AG08395 (cell line): ENCODE measurements at places on chromosomes 6 and 20.

DNA sequence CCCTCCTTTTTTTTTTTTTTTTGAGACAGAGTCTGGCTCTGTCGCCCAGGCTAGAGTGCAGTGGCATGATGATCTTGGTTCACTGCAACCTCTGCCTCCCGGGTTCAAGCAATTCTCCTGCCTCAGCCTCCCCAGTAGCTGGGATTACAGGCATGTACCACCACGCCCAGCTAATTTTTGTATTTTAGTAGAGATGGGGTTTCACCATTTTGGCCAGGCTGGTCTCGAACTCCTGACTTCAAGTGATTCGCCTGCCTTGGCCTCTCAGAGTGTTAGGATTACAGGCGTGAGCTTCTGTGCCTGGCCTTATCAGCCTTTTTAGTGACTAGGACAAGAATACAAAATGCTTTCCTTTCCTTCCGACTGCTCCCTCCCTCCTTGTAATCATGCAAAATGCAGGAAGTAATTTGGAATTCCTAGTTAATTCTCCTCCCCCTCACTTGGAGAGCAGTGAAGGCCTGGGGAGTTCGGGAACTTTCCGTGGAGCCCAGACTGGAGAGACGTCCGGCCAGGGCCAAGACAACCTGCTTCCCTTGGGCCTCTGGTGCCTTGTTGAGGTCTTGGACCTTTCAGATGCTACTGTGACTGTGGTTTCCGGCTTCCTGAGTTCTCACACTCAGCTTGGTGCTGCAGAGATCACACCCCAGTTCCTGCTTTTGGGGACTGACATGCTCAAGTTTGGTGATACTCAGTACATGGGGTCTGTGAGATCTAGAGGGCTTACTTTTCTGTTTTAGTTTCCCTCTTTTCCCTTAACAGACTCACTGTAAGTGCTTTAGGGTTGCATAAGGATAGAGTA lies 3.9 kb upstream of the PHF20 start:
- no peak for DNase-seq

DNA sequence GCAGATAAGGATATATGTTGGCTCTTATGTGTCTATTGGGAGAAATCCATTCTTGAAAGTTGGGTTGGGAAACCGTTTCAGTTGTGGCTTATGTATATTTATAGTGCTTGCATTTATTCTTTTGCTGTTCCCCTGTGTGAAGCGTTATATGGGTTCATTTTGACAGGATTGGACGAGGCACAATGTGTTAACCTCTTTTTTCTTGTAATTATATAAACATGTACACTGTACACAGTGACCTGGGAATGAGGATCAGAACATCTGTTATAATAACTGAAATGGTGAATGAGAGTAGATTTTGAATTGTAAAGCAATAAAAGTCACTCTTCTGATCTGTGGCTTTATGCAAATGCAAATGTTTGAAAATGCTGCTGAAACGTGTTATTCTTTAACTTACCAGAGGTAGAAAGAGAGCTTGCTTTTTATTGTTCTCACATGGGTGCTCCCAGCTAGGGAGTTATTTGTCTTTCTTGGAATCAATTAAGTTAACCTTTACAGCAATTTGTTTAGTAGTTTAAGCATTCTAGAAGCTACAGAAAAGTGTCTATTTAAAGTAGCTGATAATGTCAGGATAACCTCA lies 213.7 kb downstream of the GRIK2 start:
- DNase-seq: no peak

- no peak for DNase-seq
Measured at GRCh38 chr20:10370091-10370887, 63.7 kb downstream of the MKKS start.

DNA sequence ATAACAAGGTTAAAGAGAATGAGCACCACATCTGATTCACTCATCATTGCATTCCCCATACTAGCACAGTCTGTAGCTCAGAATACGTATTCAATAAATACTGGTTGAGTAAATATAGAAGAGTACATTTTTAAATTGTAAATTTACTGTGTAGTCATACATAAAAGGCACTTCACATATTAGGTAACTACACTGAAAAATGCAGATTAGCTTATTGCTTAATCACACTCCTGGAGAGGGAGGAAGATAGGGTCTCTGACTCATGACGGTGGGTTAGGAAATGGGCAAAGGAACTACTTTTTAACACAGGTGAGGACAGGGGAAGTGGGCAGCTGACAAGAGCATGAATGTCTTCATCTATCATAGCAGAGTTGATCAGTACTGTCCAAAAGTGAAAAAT lies 133.2 kb downstream of the TBC1D32 start:
- no peak for DNase-seq

DNA sequence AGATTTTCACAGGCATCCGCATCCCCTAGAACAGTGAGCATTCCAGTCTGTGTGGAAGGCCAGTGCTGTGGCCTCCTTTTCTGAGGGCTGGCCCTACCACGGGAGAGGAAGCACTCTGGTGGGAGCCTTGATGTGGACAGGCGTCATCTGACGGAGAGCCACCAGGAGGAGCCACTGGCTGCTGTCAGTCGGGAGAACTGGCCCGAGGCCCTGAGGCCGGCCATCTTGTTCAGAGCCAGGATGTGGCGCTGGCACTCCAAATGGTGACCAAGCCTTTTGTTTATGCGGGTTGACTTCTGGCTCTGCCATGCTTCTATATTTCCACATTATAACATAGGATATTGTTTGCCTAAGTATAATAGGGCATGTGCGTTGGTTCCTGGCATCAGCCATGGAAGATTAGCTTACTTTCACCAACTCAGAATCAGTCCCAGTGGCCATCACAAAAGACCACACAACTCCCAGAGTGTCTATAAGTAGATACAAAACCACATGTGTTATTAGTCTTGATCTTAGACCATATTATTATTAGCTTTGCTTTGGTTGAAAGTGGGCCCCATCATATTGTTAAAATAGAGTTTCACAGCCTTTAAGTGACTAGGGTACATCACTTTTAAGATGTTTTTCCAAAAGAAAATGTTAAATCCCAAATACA lies 273.9 kb upstream of the TAB2 start:
- no peak for DNase-seq

- DNase-seq: no peak
Measured at GRCh38 chr20:40331249-40331648, 357.8 kb downstream of the MAFB start.

DNA sequence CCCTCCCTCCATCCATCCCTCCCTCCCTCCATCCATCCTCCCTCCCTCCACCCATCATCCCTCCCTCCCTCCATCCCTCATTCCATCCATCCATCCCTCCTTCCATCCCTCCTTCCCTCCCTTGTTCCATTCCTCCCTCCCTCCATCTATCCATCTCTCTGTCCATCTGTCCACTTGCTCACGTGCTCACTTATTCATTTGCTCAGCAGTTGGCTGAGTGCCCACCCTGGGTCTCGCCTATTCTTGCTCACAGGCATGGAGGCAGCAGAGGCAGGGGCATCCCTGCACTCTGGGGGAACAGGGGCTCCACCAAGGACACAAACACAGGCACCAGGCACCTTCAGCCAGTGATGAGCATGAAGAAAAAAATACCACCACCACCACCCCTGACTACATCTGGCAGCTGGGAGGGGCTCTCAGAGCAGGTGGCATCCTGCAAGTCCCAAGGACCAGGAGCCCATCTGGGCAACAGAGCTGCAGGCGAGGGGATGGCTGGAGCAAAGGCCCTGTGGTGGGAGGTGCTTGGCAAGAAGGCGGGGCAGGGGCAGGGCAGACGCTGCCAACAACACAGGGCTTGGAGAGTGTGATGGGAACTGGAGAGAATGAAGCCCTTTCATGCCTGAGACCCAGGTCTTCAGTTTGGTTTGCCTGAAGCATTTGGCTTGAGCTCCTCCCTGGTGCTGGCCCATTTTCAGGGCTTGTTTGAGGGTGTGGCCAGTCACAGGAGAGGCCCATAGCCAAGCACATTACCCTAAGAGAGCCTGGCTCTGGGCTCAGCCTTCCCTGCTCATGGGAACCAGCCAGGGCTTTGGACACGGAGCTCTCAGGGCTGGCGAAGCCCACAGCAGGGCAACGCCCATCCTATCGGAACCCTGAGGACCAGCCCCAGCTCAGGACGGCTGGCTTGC lies 40.2 kb upstream of the MRGBP start:
- no peak for DNase-seq

- no peak for DNase-seq
Measured at GRCh38 chr6:18389479-18389878, 2.3 kb downstream of the RNF144B start.

DNA sequence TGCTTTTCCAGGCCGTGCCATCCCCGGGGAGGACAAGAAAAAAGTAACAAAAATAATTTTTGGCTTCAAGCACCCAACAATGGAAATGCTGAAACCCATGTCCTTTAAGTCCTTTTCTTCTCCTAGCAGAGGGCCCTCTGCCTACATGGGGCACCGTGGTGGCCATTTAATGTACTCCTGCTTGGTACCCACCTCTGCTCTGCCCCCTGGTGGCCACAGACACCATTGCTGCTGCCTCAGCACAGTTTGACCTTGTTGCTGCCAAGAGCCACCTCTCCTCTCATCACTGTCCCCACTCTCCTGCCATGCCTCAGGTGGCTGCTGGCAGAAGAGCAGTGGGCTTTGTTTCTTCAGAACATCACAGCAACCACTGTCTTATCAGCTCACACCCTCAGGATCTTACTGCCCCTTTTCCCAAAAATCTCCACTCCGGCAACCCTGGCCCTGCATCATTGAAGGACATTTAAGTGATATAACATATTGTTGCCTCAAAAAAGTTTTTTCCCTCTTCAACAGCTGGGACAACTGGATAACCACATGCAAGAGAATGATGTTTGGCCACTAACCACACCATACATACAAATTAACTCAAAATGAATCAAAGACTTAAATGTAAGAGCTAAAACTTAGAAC lies 12.9 kb upstream of the ARMC2 start:
- DNase-seq: peak; percentile 85

- no peak for DNase-seq
Measured at GRCh38 chr20:32078791-32079190, 26.7 kb downstream of the HCK start.

DNA sequence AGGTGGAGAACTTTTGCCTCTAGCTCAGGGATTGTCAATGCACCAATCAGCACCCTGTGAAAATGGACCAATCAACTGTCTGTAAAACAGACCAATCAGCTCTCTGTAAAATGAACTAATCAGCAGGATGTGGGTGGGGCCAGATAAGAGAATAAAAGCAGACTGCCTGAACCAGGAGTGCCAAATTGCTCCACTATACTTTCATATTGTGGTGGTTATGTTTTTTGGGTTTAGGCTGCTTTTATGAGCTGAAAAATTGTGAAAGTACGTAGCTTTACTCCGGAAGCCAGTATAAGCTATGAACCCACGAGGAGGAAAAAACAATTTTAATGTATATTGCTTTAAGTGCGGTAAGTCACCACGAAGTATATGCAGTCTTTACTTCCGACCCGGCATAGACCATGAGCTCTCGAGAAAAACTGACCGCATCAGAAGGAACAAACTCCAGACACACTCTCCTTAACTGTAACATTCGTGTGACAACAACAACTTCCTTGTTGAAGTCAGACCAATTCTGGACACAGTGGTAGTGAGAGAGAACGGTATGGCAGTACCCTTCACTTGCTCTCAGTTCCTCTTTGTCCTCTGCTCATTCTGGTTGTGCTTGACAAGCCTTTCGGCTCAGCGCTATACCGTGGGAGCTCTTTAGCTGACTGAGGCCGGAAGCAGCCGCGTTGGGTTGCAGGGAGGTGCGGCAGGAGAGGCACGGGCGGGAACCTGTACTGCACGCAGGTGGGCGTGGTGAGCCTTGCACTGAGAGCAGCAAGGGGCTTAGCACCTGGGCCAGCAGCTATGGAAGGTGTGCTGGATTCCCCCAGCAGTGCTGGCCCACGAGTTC lies 81.9 kb upstream of the E2F3 start:
- no peak for DNase-seq

DNA sequence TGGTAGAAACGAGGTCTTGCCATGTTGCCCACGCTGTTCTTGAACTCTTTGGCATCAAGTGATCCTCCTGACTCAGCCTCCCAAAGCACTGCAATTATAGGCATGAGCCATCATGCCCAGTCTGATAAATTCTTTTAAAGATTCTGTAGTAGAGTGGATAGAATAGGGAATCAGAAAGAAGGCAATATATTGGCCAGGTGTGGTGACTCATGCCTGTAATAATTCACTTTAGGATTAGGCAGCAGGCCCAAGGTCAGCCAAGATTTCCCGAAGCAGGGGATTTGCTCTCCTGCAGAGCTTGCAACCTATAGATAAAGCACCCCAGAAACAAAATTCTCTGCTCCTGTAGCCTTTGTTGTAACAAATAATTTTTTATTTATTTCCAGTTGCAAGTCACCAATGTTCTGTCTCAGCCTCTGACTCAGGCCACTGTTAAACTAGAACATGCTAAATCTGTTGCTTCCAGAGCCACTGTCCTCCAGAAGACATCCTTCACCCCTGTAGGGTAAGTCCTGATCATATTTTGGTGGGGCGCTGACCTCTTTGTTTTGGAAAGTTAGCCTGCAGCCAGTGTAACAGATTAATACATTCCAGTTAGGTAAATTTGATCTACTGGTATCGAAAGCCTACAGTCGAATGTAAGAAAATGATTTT lies 30.4 kb upstream of the MROH8 start:
- no peak for DNase-seq

GRCh38 chr6:159353193-159353592 lies 184.0 kb downstream of the FNDC1 start:
- DNase-seq: no peak

DNA sequence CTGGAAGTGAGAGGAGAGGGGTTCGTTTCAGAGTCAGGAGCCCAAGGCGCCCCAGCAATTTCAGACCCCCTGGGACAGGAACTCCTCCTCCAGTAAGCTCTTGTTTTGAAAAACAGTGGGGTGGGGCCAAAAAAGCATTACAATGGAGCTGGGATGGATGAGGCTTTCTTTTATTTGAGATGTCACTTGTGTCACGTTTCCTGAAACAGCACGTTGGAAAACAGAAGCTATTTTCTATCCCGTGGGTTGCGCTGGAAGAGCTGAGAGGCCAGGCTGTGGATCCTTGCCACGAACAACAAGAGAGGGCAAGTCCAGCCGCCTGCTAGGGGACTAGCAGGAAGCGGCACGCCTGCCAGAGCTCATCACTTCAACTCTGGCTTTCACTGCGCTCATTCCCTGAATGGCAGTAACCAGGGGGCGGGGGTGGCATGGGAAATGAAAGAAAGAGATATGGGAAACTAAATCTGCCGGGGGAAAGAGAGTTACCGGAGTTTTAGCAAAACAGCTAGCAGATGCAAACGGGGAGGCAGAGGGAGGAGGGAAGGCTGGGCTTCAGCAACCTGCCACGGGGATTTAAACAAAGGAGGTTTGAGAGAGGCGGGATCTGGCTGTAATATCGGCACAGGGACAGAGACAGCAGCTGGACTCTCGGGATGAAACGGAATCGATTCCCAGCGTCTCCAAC lies 34.6 kb downstream of the GCNT2 start:
- DNase-seq: peak; percentile 15

- DNase-seq: no peak
Measured at GRCh38 chr6:50600280-50600679, 113.0 kb upstream of the TFAP2D start.

GRCh38 chr6:32883789-32884188 lies 29.8 kb downstream of the PSMB9 start:
- DNase-seq: peak; percentile 51
